SK-MEL-5 (cell line): ENCODE measurements at places on chromosomes 7 and 10. TPM values are rescaled to one million over a fixed set of nuclear protein-coding genes. Genes with fewer than 3 reads are reported as not detected.

Gene TCAF1
- 21.2 and 25.9 TPM in 2 replicates for total RNA-seq

Gene FAM13C
- 0.21 and 0.67 TPM in 2 replicates for total RNA-seq

Gene BBS9
- total RNA-seq: 14.3 and 20.9 TPM in 2 replicates

Gene PON1
- total RNA-seq: 0.16 TPM in 1 of 2 replicates, not detected in the other

DNA sequence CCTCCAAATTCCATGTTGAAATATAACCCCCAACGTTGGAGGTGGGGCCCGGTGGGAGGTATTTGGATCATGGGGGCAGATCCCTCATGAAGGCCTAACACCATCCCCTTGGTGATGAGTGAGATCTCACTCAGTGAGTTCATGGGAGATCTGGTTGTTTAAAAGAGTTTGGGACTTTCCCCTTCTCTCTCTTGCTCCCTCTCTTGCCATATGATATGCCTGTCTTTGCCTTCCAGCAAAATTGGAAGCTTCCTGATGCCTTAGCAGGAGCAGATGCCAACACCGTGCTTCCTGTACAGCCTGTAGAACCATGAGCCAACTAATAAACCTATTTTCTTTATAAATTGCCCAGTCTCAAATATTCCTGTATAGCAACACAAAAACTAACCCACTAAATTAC, 55.7 kb upstream of the CDK1 start:
- no peak for DNase-seq

GRCh38 chr7:27953361-27953760, 213.4 kb downstream of the TAX1BP1 start:
- no peak for DNase-seq

- DNase-seq: no peak
These were observed 187.7 kb downstream of the ELFN1 start for GRCh38 chr7:1857487-1858421.
